Stimulated activated CD4-positive, alpha-beta T cell treated with anti-CD3 and anti-CD28 coated beads, TNF-alpha, amount 100 ng/mL, for 48 hours (primary cell): ENCODE measurements at places on chromosomes 6 and 20.

DNA sequence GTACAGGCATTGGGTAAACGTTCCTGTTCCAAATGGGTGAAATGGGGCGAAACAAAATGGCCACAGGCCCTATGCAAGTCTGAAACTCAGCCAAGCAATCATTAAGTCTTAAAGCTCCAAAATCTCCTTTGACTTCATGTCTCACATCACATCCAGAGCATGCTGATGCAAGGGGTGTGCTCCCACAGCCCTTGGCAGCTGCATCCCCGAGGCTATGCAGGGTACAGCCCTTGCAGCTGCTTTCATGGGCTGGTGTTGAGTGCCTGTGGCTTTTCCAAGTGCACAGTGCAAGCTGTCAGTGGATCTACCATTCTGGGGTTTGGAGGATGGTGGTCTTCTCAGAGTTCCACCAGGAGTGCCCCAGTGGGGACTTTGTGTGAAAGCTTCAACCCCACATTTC, 270.0 kb upstream of the CDYL start:
- no peak for DNase-seq

DNA sequence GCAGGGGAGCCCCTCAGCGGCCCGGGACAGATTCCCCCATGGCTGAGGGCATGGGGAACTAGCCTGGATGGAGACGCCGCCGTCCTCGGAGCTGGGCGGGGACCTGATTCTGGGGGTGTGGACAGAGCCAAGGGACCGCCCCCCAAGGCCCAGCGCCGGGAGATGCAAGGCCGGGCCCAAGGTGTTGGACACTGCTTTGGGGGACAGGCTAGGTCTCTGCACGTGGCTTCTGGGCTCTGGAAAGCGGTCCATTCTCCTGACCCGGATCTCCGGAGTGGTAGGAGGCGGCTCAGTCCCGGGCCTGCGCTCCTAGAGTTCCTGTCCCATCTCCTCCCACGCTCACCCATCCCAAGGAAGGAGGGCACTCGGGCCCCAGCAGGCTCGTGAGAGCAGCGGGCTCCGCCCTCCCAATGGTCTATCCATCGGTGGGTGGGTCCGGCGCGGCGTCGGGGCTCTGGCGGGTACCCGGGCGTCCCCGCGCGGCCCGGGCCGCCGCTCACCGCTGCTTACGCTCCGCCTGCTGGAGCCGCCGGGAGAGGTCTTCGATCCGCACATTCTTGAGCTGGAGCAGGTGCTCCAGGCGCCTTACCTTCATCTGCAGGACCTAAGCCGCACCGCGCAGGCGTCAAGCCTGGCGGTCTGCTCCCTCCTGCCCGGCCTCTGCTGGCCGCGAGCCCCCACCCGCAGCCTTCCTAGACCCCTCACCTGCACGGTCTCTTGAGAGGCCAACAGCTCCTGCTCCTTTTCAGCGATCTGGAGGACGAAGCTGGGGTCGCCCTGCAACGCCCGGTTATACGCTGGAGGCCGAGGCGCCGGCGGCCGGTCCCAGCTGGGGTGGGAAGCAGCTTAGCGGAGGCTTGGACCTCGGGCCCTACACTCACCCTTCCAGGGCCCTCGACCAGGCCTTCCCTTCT, 3.3 kb downstream of the SPEF1 start:
- no peak for DNase-seq

GRCh38 chr20:1734269-1734858, 76.8 kb upstream of the SIRPG start:
- no peak for DNase-seq

DNA sequence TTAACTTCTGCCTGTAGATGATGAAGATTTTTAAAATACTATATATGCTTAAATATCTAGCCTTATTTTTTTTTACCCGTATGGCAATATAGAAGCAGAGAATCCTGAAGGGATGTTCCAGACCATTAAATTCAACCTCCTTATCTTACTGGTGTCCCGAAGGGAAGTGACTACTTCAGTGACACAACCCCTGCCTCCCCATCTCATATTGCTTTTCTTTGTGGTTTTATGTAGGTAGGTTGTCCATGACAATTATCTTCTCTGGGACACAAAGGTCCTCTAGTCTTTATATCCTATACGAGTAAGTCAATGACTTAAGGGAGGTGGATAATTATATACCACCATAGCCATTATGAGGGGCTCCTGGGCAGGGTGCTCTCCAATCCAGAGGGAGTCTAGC, 57.4 kb upstream of the EMILIN3 start:
- no peak for DNase-seq

DNA sequence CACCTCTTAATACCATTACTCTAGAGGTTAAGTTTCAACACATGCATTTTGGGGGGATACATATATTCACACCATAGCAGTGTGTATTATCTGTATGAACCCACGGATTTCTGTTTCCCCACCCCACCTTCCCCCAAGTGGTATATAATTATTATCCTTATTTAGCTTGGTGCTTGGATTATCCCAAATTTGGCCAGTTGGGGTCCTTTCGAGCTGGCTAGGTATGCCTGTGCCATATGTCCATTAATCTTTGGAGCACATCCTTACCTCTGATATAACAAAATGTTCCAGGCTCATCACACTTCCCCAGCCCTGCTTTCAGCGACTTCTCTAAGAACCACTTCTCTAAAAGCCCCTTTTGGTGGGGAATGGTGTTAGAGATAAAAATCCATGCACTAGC, 118.7 kb upstream of the MLIP start:
- no peak for DNase-seq

DNA sequence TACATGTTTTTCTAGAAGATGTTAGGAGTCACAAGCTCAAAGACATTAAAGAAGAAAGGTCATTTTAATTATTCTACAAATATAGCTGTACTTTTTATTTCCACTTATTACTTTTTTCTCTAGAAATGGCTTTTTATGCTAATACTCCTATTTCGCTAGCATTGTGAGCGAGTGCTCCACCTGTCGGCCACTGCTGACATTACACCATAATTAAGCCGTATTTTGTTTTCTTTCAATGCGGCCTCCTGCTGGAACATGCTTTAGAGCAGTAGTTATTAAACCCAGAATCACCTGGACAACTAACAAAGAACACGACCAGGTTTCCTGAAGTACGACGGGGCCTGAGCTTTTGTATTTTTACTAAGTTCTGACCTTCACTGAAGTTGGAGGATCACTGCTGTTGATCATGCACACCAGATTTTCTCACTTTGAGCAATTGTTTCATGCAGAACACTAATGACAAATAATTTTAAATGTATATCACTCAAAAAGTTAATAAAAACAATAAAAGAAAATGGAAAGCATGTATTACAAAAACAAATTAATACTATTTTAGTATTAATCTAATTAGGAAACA, 74.1 kb upstream of the PAK5 start:
- peak; percentile 2 for DNase-seq

GRCh38 chr20:21767739-21768223, 62.3 kb downstream of the PAX1 start:
- no peak for DNase-seq

DNA sequence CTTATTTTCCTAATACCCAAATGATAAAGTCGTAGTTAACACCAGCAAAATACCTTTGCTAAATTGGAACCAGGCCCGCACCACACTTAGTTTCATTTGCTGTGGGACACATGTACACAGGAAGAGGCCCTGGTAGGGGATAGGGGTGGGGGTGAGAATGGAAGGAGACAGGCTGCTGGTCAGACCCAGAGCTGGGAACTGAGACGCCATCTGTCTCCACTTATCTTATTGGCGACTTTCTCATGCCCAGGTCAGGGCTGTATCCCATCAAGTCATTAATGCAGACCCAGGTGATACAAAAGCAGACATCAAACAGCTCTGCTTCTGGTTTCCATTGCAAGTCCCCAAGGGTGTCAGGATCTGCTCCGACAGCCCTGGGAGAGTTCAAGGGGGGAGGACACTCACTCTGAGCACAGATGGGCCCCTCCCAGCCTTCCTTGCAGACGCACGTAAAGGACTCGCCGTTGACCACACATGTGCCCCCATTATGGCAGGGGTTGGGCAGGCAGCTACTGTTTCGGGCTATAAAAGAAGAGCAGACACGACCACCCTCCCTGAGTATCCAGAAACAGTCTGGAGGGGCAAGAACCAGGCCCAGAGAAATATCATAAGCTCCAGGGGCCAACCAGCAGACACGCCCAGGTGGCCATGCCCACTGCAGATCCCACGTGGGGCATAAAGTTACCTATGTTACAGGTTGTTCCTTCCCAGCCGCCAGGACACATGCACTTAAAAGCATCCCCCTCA, 29.2 kb downstream of the JAG1 start:
- no peak for DNase-seq

DNA sequence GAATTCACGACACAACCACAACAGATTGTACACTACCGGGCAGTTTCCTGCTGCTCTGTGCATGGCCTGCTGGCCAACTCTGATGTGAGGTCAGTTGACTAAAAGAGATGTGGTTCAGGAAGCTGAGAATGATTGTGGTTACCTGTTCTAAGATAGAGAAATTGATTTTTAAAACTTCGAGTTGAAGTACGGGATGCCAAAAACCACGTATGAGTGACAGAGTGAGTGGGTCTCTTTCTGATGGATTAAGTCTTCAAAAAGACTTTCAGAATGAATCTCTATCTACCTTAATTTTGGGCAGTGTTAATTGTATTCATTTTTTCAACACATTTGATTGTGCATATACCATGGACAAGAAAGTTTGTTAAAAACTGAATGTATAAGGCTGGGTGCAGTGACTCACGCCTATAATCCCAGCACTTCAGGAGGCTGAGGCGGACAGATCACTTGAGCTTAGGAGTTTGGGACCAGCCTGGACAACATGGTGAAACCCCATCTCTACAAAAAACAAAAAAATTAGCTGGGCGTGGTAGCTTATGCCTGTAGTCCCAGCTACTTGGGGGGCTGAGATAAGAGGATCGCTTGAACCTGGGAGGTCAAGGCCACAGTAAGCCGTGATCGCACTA, 121.2 kb downstream of the SGK1 start:
- DNase-seq: no peak

DNA sequence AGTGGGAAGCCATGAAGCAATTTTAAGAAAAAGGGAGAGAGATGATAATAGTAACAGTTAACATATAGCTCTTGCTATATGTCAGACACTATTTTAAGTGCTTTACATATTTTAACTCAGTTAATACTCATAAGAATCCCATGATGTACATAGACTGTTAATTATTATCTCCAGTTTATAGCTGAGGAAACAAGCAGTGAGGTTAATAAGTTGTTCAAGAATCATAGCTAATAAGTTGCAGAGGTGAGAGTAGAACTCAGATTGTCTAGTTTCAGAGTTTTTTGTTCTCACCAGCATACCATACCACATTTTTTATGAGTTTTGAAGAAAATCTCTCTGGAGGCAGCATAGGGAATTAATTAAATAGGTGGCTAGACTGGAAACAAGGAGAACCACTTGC, 144.6 kb upstream of the MMS22L start:
- DNase-seq: no peak

- no peak for DNase-seq
Observed at GRCh38 chr6:161094955-161095354, 103.4 kb downstream of the MAP3K4 start.

- DNase-seq: no peak
Observed at GRCh38 chr6:120786256-120786655, 548.0 kb downstream of the TBC1D32 start.

- DNase-seq: no peak
Observed at GRCh38 chr6:509676-510075, 118.1 kb downstream of the IRF4 start.

DNA sequence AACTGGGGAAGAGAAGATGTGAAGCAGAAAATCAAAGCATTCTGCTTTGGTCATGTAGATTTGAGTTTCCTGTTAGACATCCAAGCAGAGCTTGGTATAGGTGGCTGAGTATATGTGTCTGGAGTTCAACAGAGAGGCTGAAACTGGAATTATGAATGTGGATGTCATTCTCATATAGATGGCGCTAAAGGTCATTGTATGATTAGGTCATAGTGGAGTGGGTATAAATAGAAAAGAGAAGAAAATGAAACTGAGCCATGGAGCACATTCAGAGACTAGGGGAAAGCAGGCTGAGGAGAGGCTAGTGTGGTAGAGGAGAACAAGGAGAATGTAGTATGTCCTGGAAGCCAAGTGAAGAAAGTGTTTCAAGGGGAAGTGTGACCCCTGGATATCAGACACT, 295.6 kb upstream of the PLN start:
- DNase-seq: no peak

- DNase-seq: no peak
Observed at GRCh38 chr6:108822401-108822800, 25.8 kb upstream of the ARMC2 start.

- no peak for DNase-seq
Observed at GRCh38 chr6:142374965-142375733, 73.3 kb downstream of the ADGRG6 start.

GRCh38 chr6:135983718-135984343, 132.3 kb downstream of the PDE7B start:
- no peak for DNase-seq

DNA sequence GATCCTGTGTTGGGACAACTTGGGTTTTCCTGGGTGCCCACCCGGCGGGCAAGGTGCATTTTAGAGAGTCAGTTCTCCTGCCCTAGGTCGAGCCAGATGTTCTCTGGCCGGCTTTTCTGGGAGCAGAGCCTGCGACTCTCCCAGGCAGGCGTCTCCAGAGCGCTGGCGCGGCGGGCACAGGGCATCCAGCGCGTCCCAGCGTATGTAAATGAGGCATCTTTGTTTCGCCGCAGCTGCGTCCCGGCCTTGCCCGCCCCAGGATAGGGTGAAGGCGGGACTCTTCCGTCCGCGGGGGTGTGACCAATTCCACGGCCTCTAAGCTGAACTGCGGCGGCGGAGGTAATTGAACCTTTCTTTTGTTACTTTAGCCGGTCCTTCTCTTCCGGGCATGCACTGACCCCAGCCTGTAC, 9.1 kb downstream of the GRIK2 start:
- no peak for DNase-seq
